ENCODE measurements at places on chromosomes 2 and 18. TPM values are rescaled to one million over a fixed set of nuclear protein-coding genes. Genes with fewer than 3 reads are reported as not detected.

DNA sequence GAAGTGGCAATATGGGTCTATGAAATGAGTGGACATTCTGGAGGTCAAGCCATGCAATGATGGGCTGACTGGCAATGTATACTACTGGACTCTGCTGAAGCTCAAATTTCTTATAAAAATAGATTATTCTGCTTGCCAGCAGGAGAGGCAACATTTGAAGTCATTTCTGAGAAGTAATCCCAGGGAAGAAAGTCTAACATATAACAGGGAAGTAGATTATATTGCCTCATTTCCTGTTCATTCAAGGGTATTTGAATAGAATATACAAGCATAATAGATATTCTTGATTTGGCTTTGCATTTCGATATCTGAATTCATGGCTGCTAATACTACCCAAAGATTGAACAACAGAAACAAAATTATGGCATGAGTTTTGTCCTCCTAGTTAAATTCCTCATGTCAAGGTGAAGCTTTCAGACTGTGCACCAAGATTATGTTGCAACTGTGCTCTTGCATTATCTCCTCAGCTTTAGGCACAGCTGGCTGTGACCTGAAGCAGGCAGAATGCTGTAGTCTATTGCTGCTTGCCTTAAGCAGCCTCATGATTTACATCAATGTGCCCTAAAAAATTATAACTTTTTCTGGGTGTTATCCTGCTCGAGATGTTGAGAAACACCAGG is 13.3 kb upstream of the TMX3 start:
- no peak for DNase-seq

DNA sequence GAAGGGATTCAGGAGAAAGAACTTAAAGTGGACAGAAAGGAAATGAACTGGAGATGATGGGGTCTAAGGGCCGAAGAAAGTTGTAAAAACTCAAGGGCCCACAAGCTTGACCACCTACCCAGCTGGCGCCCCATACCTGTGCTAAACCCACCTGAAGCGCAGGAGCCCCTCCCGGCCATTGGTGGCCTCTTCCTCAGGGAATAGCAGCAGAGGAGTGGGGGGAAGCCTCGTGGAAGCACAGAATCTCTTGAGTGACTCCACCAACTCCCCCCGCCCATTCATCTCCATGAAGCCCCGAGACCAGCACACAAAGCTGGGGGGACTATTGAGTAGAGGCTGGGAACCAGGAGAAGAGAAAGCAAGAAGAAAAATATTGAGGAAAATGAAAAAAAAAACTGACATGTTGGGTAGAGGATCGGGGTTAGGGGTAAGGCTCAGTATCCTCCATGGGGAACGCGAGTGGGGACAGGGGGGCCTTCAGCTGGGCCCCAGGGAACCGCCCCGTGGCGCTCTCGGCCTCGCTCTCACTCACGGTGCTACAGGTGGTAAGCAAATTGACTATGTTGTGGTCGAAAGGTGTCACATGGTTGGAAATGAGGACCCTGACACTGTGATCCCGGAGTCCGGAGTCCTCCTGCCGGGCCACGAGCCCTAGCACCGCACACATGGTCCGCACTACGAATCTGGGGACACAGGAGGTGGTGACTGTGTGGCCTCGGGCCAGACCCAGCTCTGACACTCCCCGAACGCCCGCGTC is 728 bp downstream of the AUP1 start:
- DNase-seq, result no peak

- DNase-seq, result no peak
These were observed 78.2 kb downstream of the CAPN13 start for GRCh38 chr2:30729031-30729430.

- no peak for DNase-seq
These were observed 345.8 kb upstream of the TFPI start for GRCh38 chr2:187900021-187900420.

DNA sequence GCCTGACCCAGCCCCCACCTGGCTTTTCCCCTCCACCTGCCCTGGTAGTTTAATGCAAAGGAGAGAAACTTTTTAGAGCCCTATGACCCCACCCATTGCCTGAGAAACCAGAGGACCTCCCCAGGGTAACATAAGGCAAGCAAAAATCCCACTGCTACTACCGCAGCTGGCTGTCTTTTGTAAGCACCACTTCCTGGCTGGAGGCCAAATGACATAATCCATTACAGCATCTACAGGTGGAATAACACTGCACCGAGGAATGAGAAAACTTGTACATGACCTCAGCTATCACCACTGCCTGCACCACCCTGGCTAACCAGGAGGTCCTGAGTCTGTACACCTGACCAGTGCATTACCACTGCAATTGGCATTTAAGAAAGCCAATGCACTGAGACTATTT is 149.6 kb upstream of the GALNT5 start:
- no peak for DNase-seq

GRCh38 chr2:127811397-127812321 is 688 bp upstream of the WDR33 start:
- DNase-seq, result no peak

- no peak for DNase-seq
These were observed 171.5 kb downstream of the EVA1A start for GRCh38 chr2:75389271-75389670.

DNA sequence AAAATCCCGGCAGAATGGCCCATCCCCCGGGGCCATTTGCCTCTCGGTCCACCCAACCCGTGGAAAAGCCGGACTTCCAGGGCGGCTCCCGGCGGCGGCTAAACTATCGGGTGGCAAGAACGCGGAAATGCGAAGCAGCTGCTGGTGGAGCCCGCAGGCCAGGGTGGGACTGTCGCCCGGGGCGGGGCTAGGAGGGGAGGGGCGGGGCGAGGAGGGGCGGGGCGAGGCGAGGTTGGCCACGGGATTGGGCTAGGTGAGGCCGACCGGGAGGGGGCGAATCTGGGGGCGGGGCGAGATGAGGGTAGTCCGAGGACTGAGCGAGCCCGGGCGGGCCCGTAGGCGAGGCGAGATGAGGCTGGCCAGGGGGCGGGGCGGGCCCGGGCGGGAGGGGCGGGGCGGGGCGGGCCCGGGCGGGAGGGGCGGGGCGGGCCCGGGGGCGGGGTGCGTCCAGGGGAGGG is 315 bp upstream of the SLC66A3 start:
- DNase-seq, result peak; percentile 97

GRCh38 chr18:59455728-59456276 is 96.7 kb upstream of the LMAN1 start:
- DNase-seq, result no peak

- peak; percentile 12 for DNase-seq
These were observed 81.1 kb downstream of the RTP5 start for GRCh38 chr2:241950413-241951315.

GRCh38 chr2:68742626-68743415 is 8.2 kb downstream of the ARHGAP25 start:
- DNase-seq, result no peak

DNA sequence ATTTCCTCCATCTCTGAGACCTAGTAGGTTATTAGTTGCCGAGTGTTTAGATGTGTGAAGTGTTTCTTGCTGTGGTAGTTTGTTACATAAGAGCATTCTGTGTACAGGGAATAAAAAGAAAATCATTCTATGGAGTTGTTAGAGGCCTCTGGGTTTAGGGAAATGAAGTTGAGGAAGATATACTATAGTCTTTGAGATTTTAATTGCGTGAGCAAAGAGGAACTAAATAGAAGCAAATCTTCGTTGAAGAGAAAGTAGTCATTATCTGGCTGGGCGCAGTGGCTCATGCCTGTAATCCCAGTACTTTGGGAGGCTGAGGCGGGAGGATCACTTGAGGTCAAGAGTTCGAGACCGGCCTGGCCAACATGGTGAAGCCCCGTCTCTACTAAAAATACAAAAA is 19.0 kb downstream of the USP39 start:
- no peak for DNase-seq

DNA sequence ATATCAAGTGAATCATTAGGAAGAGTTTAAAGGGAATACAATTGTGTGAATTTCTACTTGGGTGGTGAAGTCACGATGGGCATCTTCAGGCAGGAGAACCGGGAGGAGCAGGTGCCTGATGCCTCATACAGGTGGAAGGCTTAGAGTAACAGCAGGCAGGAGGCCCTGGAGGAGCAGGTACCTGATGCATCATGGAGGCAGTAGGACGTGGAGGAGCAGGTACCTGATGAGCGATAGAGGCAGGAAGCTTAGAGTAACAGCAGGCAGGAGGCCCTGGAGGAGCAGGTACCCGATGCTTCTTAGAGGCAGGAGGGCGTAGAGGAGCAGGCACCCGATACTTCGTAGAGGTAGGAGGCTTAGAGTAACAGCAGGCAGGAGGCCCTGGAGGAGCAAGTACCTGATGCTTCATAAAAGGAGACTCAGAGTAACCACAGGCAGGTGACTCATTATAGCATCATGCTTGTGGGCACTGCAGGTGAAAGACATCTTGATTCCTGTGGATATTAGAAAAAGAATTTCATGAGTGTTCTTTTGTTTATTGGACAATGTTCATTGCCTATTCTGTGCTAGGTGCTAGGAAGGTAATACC is 133.9 kb downstream of the ATP9B start:
- no peak for DNase-seq

- DNase-seq, result no peak
These were observed 269.5 kb downstream of the SOCS6 start for GRCh38 chr18:70558371-70558770.

- no peak for DNase-seq
These were observed 112.6 kb downstream of the ZBTB7C start for GRCh38 chr18:48296581-48296980.

Gene AP1S3
- total RNA-seq, result 8.4 TPM

Gene SCN9A
- 58.6 TPM for total RNA-seq

Gene PTPRN
- 11.3 TPM for total RNA-seq

Gene ASXL3
- total RNA-seq, result 0.20 TPM

Gene KCNS3
- total RNA-seq, result 0.23 TPM

Gene ANKRD44
- 20.8 TPM for total RNA-seq

Measured in NCI-H460 (cell line).